ENCODE measurements at places on chromosomes 4 and X. TPM values are rescaled to one million over a fixed set of nuclear protein-coding genes. Genes with fewer than 3 reads are reported as not detected.

Gene TCEANC
- total RNA-seq, result 3.3 TPM

- peaks cover under 1% of the 10 kb centered on the region for H3K36me3 ChIP-seq
- H3K4me3 ChIP-seq, result no peak overlapping the region
- DNase-seq, result no peak
- no peaks in the 10 kb centered on the region for H3K4me1 ChIP-seq
Observed at GRCh38 chrX:72262077-72262476, 15.0 kb downstream of the RPS4X start.

Gene AR
- total RNA-seq, result 20.1 TPM

Gene PGK1
- total RNA-seq, result 616 TPM

DNA sequence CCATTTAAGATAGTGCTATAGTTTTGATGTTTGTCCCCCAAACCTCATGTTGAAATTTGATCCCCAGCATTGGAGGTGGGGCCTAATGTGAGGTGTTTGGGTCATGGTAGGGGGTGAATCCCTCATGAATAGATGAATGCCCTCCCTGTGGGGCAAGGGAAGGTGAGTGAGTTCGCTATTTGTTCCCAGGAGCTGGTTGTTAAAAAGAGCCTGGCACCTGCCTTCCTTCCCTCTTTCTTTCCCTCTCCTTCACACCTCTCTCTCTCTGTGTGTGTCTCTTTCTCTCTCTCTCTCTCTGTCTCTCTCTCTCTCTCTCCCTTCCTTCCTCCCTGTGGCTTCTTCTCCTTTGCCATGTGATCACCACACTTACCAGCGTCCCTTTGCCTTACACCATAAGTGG, 160.7 kb downstream of the AASDH start:
- no peaks in the 10 kb centered on the region for H3K27me3 ChIP-seq
- H3K4me1 ChIP-seq, result no peaks in the 10 kb centered on the region
- H3K36me3 ChIP-seq, result no peaks in the 10 kb centered on the region
- no peak overlapping the region for H3K27ac ChIP-seq

Gene BCORL1
- 5.3 TPM for total RNA-seq

DNA sequence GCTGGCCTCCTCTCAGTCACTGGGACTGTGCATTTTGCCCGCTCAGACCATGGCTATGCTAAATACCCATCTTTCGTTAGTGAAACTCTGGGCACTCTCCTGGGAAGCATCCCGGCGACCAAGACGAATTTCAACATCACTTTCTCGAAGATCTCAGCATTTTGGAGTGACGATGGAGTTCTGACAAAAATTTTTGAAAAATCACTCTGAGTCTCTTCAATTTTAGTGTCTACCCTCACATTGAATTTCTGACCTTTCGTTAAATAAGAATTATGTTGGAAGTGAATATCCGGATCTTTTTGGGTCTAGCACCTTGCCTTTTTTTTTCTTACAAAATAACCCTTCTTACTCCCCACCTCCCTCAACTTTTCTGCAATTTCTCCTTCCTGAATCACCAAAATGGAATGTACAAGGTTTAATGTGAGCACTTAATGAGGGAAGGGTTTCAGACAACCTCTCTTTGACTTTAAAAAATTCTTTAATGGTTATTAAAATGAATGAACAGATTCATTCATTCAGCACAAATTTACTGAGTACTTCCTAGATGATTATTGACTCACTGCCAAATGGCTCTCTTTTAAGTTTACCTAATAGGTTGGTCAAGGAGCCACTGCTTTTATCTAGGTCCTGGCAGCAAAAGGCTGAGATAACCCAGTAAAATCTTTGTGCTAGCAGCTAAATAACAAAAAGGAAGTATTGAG, 746 bp upstream of the AADAT start:
- H3K27me3 ChIP-seq, result no peaks in the 10 kb centered on the region
- H3K27ac ChIP-seq, result peak overlapping the region; percentile 69
- H3K4me3 ChIP-seq, result peak overlapping the region; percentile 62
- H3K36me3 ChIP-seq, result peaks cover 25% of the 10 kb centered on the region

GRCh38 chr4:139603576-139604410, 47.8 kb upstream of the SETD7 start:
- H3K4me1 ChIP-seq, result peaks cover 6% of the 10 kb centered on the region
- H3K4me3 ChIP-seq, result no peak overlapping the region
- H3K27me3 ChIP-seq, result no peaks in the 10 kb centered on the region
- no peak for DNase-seq
- H3K36me3 ChIP-seq, result no peaks in the 10 kb centered on the region

Measured in heart left ventricle (tissue), 16 donors.